ENCODE measurements at places on chromosomes 1 and 21.

DNA sequence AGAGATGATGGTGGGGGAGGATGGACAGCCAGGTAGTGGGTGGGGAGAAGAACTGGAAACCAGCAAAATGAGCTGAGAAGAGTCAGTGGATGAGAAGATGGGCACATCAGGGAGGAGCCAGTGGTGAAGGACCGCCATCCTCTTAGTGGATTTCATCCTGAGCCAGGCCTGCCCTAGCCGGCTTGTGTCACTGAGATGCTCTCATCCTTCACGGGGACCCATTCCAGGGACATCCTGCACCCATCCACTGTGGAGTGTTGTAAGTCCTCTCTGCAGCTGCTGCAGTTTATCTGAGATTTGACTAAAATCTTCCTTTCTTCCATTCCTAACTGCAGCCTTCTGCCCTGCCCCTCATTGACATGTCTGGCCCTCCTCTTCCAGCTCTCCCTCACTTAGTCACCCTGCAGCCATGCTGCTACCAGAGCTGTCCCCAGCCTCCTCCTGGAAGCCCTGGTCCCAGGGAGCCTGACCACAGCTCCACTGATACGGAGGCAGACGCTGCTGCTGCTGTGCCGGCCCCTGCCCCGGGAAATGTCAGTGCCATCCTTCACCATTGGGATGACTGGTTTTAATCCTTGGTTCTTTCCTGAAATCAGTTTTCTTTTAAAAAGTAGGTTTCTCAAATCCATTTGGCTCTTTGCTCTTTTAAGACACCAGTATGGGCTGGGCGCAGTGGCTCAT is 33.2 kb downstream of the STUM start:
- DNase-seq: no peak

- no peak for DNase-seq
Measured at GRCh38 chr21:15701830-15702229, 28.0 kb upstream of the USP25 start.

- DNase-seq: no peak
Measured at GRCh38 chr1:180920702-180921101, 8.0 kb downstream of the KIAA1614 start.

- no peak for DNase-seq
Measured at GRCh38 chr21:23968008-23968407, 1639.3 kb downstream of the MRPL39 start.

DNA sequence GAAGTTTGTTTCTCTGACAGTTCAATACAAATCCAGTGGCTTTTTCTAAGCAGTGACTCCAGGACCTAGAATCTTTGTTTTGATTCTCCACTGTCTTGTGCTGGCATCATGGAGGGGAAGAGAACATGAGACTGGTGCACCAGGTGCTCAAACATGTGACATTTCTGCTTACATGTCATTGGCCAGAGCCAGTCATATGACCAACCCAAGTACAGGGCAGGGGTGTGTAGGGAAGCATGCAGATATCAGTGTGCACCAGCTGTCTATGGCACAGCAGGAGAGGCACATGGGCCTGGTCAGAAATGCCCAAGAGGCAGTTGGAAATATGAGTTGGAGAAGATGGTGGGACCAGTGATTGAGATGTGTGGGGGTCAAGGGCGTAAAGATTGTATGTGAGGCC is 297.0 kb downstream of the HHAT start:
- no peak for DNase-seq

DNA sequence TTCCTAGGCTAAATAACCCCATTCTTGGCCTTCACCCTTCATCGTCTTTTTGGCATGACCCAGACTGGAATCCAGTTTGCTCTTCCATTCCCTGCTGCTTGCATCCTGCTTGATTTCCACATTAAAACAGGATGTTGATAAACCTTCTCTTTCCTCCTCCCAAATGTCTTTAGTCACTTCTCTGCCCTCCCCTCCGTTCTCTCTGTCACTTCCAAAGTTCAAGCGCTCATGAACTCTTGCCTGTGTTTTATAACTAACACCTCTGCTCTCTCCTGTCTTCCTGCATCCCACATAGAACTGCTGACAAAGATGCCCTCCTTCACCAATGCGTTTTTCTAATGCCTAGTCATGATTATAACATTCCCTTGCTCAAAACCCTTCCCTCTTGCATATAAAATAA is 65.6 kb upstream of the SLC44A3 start:
- no peak for DNase-seq

- peak; percentile 87 for DNase-seq
Measured at GRCh38 chr1:248837781-248838356, at the start of gene ZNF672. TSS of gene ZNF672 (plus strand) at chr1:248838224. CDS start at chr1:248847275, 9,051 bp downstream.

- DNase-seq: no peak
Measured at GRCh38 chr1:190252046-190252445, 225.6 kb downstream of the BRINP3 start.

DNA sequence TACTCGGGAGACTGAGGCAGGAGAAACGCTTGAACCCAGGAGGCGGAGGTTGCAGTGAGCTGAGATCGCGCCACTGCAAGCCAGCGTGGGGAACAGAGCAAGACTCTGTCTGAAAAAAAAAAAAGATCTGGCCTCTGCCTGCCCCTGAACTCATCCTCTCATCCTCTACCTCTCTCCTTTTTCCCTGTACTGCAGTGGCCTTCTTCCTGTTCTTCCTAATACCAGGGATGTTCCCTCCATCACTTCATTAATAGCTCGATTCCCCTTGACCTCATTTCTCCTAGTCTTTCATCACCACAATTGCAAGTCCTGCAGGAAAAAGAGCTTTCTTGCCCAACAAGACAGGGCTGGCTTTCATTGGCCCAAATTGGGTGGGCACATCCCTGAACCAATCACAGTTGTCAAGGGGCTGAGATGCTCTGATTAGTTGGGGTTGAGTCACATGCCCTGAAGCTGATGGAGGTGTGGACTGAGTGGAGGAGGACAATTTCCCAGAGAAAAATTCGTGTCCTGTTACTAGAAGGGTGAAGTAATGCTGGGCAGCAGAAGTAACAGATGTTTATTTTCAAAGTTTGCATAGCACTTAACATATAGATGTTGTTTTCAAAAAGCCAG is 86.8 kb upstream of the PUM1 start:
- no peak for DNase-seq

- no peak for DNase-seq
Measured at GRCh38 chr1:11875094-11875493, 16.3 kb upstream of the NPPB start.

DNA sequence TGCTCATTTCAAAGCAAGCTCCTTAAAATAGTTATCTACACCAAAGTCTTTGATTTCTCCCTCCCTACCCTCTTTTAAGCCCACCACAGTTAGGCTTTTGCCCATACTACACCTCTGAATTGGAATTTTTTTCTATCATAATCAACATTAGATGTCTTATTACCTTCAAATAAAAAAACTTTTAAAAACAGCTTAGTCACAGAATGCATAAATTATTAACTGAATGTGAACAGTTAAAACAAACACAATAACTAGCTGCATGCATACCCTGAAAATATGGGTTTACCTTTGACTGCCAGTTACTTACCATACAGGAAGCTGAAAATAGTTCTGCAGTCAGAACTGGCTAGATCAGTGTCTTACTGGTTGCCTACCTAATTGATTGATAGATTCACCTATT is 210.9 kb downstream of the TGFB2 start:
- no peak for DNase-seq

- no peak for DNase-seq
Measured at GRCh38 chr1:170831276-170831675, 104.1 kb upstream of the MROH9 start.

DNA sequence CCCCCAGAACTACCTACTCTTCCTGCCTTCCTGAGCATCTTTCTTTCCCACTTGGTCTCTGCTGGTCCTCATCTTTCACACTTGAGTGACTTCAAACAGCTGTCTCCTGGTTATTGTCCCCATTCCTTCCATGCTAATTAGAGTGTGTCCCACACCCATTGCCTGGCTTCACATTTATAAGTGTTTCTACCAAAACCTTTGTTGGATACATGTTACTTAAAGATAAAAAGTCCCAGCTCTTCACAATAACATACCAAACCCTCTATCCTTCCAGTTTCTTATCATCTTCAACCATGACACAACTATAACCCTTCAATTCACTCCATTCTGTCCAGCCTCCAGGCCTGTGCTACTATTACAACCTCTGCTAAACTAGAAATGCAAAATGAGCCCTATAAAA is 41.0 kb downstream of the VCAM1 start:
- DNase-seq: no peak

GRCh38 chr21:14911351-14911750 is 153.4 kb downstream of the NRIP1 start:
- DNase-seq: no peak

GRCh38 chr1:9315411-9316079 is 22.9 kb downstream of the SPSB1 start:
- DNase-seq: no peak

DNA sequence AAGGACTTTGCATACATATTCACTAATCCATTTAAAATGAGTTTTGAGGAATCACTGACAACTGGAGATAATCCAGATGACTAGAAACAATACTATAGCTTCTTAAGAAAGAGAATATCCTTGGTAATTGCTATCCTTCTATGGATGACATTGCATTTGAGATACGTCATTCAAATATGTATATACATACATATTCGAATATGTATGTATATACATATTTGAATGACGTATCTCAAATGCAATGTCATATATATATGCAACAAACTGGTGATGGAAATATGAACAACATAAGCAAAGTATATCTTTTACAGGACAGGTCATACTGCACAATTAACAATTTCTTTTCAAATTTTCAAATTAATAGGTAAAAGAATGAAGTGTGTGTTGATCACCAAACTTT is 41.7 kb downstream of the EXTL2 start:
- DNase-seq: no peak

DNA sequence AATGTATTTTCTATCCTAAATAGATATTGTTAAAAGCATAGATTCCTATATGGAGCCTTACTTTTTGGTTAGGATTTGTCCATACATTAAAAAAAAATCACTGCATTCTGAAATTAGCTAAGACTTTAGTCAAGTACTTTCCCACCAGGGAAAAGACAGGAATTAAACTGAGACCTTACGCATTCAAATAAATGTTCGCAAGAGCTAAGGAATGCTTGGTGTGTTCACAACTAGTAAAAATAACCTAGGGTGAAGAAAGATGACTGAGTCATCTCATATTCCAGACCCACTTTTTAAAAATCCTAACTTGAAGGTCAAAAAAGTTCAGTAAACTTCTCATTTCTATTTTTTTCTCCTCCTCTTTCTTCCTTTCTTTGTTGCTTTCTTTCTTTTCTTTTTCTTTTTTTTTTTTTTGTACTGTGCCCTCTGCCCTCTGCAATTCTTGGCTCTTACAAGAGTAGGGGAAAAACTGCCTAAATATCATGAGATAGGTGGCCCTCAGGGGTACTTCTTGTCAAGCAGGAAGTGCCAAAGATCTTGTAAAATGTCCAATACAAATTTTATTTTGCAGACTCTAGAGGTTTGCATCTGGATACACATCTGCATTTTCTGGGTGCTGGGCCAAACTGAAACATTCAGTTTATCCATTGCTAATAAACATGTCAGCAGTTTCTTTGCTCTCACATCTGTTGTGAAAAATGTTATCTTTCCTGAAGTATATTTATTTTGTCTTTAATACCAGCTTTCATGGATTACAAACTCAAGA is 121.4 kb upstream of the GORAB start:
- no peak for DNase-seq

GRCh38 chr1:182143154-182143657 is 81.7 kb upstream of the ZNF648 start:
- peak; percentile 72 for DNase-seq

GRCh38 chr1:34868230-34869049 is 8.9 kb upstream of the SMIM12 start:
- no peak for DNase-seq

GRCh38 chr21:31877463-31877957 is 4.7 kb downstream of the HUNK start:
- DNase-seq: no peak

- no peak for DNase-seq
Measured at GRCh38 chr1:24904731-24905354, 25.2 kb downstream of the RUNX3 start.

GRCh38 chr1:94209982-94210381 is 27.4 kb downstream of the ARHGAP29 start:
- no peak for DNase-seq

GRCh38 chr1:54583307-54583686 is 35.3 kb downstream of the ACOT11 start:
- DNase-seq: no peak

DNA sequence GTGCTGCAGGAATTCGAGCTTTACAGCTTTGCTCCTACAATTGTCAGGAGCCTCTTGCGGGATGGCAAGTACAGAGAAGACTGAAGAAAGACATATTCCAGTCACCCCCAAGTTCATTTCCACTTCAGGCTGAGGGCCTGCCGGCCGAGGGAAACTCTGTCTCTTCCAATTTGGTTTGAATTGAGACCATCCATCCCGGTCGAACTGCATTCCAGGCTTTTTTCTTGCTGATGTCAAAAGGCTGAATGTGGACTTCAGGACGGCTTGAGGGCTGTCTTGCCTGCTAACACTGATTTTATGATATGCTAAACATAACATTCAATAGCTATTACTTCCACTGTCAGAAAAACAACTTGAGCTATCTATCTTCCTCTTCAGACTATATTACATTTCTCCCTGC is 79.8 kb upstream of the PLXNA2 start:
- DNase-seq: no peak

- DNase-seq: no peak
Measured at GRCh38 chr1:9316080-9316444, 23.4 kb downstream of the SPSB1 start.

DNA sequence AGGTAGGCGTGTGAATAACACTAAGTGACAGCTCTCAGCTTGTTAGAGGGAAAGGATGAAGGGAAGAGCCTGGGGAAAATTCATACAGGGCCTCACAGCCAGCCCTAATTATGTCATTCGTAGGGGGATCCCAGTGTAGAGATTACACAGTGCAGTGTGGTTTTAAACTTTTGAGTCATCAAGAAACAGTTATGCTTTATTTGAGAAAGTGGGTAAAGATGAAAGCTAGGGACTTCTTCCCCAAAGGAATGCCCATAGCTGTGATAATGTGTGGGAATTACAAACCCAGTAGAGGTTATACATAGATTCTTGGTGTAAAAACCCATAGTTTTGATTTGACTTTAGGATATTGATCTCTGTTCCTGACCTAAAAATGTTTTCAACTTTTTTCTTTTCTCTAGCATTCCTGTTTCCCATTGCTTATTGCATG is 1.9 kb downstream of the TTF2 start:
- no peak for DNase-seq

GRCh38 chr1:44926311-44926781 is 60.0 kb downstream of the EIF2B3 start:
- no peak for DNase-seq

- DNase-seq: no peak
Measured at GRCh38 chr1:89855413-89856123, 34.7 kb downstream of the LRRC8D start.

DNA sequence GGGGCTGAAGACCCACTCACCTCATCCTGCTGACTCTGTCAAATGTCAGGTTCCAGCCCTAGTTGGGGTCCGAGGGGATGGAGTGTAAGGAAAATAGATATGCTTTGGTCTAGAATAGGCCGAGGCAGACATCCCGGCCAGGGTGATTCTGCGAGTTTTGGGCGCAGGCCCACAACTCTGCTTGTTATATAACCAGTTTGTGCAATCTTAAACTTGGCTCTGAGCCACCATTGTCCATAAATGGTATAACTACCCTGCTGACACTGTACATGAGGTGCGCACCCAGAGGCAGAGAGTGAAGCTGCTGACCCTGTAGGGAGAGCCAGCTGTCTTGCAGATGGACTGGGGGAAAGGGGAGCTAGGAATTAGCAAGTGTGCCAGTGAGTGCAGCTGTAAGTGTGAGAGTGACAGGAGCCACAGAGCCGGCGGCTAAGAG is 1388.8 kb downstream of the AMY1C start:
- no peak for DNase-seq

- DNase-seq: no peak
Measured at GRCh38 chr1:198030682-198031081, 113.5 kb downstream of the LHX9 start.

Measured in activated CD8-positive, alpha-beta memory T cell treated with anti-CD3 and anti-CD28 coated beads for 1 hour (primary cell).